ENCODE measurements at places on chromosomes 2 and 18. TPM values are rescaled to one million over a fixed set of nuclear protein-coding genes. Genes with fewer than 3 reads are reported as not detected.

Gene SIX3
- total RNA-seq = 0.21 TPM

Gene ITGAV
- total RNA-seq = 10.5 TPM

Gene FSHR
- not detected for total RNA-seq

Gene DOK6
- total RNA-seq = not detected

Gene XIRP2
- total RNA-seq = not detected

Gene TMEM198
- 1.8 TPM for total RNA-seq

Gene FOXI3
- not detected for total RNA-seq

Gene TXNDC2
- total RNA-seq = not detected

- peaks cover 10% of the 10 kb centered on the region for H3K27me3 ChIP-seq
- H3K4me3 ChIP-seq = no peak overlapping the region
- no peak for DNase-seq
- no peak overlapping the region for H3K27ac ChIP-seq
- peaks cover 18% of the 10 kb centered on the region for H3K4me1 ChIP-seq
Observed at GRCh38 chr2:207319316-207319715, 153.6 kb upstream of the KLF7 start.

- H3K27ac ChIP-seq = no peak overlapping the region
- no peaks in the 10 kb centered on the region for H3K36me3 ChIP-seq
- no peak for DNase-seq
- peaks cover 5% of the 10 kb centered on the region for H3K27me3 ChIP-seq
Observed at GRCh38 chr2:69962986-69963730, 1.7 kb upstream of the ASPRV1 start.

- H3K27ac ChIP-seq = no peak overlapping the region
- no peaks in the 10 kb centered on the region for H3K4me1 ChIP-seq
- no peaks in the 10 kb centered on the region for H3K36me3 ChIP-seq
Observed at GRCh38 chr2:180520206-180520605, 460.2 kb upstream of the UBE2E3 start.

DNA sequence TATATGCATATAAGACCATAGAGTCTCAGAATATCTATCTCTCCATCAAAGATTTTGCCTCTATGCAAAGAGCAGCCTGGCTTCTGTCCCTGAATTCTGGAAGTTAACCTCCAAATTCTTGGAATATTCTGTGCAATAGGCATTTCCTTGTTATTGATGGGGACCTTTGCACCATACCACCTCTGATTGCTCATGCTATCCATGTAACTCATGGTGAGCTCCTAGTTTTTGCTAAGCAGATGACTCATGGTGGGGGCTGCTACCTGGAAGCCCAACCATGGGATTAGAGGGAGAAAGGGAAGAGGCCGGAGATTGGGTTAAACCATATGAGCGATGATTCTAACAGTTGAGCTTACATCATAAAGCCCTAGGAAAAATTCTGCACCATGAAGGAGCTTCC lies 310.2 kb upstream of the FIGN start:
- DNase-seq = no peak
- no peaks in the 10 kb centered on the region for H3K27me3 ChIP-seq
- no peak overlapping the region for H3K27ac ChIP-seq

DNA sequence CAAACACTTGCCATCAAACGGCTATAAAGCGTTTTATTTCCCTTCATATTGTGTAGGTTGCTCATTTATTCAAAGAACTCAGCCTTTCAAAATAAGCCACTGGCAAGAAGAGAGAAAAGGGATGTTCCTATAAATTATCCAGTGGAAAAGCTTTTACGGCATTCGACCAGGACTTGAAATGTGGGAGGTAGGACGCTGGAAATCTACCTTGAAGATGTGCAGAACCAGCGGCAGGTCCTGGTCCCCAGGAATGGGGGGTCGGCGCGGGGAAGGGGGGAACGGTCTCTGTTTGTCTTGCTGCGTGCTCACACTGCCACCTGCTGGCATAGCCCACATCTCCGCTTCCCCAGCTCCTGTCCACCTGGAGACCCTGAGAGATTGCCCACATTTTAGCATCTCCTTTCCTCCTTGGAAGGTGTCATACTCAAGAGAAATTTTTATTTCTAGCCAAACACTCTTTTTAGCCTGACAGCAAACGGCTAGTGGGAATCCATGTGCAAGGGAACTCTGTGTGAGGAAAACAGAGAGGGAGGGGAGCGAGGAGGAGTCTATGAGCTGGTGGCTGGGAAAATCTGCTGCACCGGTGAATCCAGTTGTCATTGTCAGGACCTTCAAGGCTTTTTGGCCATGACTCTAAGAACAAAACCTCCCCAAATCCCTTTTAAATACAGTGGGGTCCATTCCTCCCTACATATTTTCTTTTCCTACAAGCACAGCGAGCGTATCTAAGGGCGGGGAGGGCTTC lies 349.0 kb upstream of the PKDCC start:
- no peak overlapping the region for H3K27ac ChIP-seq
- H3K4me3 ChIP-seq = no peak overlapping the region
- H3K36me3 ChIP-seq = no peaks in the 10 kb centered on the region
- DNase-seq = no peak

DNA sequence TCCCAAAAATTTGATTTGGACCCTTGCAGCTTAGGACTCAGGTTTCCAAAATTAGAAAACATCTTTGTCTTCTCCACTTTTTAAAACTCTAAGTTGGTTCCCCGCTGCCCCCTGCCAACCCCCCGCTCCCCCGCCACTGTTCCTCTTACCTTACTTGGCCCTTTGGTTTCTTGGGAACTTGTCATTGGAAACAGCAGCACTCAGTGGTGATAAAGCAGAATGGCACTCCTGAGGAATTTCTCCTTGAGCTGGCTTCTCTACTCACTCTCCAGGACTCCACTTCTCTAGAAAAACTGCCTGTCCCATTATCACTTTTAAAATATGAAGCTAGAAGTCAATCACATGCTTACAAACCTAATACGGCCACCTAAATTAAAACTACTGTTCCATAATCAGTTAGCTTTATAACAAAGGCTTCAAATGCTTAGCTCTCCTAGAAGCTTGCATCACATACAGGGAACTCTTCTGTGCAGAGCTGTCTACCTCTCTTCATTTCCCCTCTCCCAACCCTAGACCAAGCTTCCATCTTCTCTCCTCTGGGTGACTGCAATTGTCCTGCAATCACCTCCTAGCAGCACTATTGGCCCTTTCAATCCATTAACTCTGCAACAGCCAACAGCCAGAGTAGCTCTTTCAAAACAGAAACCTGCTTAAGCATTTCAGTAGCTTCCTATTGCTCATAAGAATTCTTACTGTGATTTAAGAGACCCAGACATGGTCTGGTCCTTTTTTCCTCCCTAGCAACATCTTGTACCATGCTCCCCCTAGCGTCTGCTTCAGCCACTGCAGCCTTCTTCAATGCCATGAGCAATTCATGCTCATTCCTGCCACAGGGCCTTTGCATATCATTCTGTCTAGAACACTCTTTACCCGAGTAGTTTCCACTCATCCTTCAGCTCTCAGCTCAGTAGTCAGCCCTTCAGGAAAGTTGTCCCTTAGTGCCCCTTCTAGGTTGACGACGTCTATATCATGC lies 15.2 kb upstream of the PLEKHM3 start:
- H3K27me3 ChIP-seq = peaks cover 11% of the 10 kb centered on the region
- no peak overlapping the region for H3K27ac ChIP-seq
- peaks cover 2% of the 10 kb centered on the region for H3K4me1 ChIP-seq
- no peaks in the 10 kb centered on the region for H3K36me3 ChIP-seq
- DNase-seq = peak; percentile 83

GRCh38 chr18:79640875-79641274 lies 38.7 kb upstream of the CTDP1 start:
- H3K4me1 ChIP-seq = peaks cover 3% of the 10 kb centered on the region
- H3K27me3 ChIP-seq = peaks cover 18% of the 10 kb centered on the region
- DNase-seq = no peak
- no peaks in the 10 kb centered on the region for H3K36me3 ChIP-seq
- no peak overlapping the region for H3K4me3 ChIP-seq

GRCh38 chr2:204060841-204061240 lies 124.3 kb downstream of the ICOS start:
- H3K36me3 ChIP-seq = no peaks in the 10 kb centered on the region
- no peak for DNase-seq
- peaks cover 6% of the 10 kb centered on the region for H3K27me3 ChIP-seq
- no peak overlapping the region for H3K4me3 ChIP-seq
- H3K4me1 ChIP-seq = peaks cover 2% of the 10 kb centered on the region
- no peak overlapping the region for H3K27ac ChIP-seq

DNA sequence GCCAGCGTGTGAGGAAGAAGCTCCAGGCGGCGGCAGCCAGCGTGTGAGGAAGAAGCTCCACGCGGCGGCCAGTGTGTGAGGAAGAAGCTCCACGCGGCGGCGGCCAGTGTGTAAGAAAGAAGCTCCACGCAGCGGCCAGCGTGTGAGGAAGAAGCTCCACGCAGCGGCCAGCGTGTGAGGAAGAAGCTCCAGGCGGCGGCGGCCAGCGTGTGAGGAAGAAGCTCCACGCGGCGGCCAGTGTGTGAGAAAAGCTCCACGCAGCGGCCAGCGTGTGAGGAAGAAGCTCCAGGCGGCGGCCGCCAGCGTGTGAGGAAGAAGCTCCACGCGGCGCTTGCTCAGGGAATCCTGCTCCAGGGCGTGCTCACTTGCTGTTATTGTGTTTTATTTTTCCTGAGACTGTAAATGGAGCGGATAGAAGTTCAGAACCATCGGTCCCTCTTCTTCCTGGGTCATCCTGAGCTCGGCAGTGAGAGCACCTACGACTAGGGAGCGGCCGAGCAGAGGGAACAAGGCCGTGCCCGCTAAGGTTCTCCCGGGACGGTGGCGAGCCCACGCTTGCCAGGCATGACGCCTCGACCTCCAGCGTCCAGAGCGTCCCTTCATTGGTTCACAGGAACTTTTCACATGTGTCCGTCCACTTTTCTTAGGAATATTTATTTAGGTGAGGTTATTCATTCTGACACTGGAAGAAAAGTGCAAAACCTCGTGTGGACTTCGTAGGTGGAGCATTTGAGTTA lies 94.2 kb downstream of the TMEM18 start:
- peaks cover 17% of the 10 kb centered on the region for H3K27me3 ChIP-seq
- no peak overlapping the region for H3K4me3 ChIP-seq
- no peaks in the 10 kb centered on the region for H3K36me3 ChIP-seq
- H3K27ac ChIP-seq = no peak overlapping the region
- peak; percentile 1 for DNase-seq

DNA sequence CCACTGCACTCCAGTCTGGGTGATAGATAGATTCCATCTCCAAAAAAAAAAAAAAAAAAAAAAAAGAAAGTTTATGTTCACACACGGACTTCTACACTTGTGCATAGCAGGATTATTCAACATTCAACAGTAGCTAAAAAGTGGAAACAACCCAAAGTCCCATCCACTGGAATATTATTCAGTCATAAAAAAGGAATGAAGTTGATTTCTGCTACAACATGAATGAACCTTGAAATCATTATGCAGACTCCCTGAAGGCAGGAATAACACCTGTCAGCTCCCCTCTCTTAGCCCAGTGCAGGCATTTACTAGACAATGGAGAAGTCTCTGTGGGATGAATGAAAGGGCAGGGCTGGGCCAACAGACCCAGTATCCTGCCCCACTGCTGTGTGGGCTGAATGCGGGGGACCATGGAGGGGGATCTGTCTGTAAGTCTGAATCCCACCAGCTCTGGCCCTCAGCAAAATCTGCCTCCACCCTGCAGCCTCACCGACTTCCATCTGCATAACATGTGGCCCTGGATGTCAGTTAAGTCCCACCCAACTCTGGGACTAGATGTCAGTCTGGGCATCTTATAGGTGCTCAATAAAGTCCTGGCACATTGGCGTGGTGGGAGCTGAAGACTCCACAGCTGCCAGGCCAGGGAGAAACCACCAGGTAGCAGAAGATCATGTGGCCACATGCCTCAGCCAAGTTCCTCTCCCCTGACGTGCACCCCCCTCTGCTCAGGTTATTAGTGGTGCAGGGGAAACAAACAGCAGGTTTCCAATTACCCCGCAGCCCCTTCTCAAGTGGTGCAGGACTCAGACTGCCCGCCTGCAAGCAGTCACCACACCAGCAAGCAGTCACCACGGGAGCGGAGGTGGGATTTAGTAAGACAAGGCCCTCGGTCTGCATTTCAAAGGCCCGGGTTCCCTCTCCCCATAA lies 8.9 kb downstream of the ZFP36L2 start:
- no peaks in the 10 kb centered on the region for H3K27me3 ChIP-seq
- H3K36me3 ChIP-seq = peaks cover 16% of the 10 kb centered on the region
- no peak overlapping the region for H3K4me3 ChIP-seq
- H3K4me1 ChIP-seq = peaks cover 46% of the 10 kb centered on the region
- no peak for DNase-seq
- peak overlapping the region; percentile 93 for H3K27ac ChIP-seq

GRCh38 chr18:35619464-35619863 lies 37.9 kb downstream of the GALNT1 start:
- H3K4me3 ChIP-seq = no peak overlapping the region
- no peaks in the 10 kb centered on the region for H3K27me3 ChIP-seq

DNA sequence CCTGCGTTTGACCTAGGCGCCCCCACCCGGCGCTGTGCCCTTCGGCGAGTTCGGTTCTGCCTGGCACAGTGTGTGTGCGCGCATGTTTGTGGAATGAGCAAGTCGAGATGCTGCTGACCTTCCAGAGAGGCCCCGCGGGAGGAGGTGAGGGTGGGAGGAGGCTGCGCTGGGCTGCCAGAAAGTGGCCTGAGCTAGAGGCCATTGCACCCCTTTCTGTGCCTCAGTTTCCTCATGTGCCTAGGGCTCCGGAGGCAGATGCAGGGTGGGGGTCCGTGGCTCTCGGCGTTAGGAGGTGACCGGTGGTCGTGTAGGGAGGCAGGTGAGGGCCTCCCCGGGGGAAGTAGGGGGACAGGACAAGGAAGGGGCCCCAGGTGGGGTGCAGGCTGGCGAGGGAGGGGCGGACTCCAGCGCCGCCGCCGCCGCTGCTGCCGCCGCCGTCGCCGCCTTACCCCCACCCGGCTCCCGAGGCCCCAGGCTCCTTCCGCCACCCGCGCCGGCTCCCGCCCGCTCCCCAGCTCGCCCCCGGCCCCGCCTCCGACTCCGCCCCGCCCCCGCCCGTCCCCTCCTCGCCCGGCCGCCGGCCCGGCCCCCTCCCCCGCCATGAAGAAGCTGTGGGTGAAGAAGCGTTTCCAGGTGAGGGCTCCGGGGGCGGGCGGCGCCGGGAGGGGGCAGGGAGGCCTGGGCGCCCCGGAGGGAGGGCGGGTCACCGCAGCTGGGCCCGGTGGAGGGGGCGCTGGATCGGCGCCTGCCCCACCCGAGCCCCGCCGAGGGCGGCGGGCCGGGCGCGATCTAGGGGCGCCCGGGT lies 7.0 kb downstream of the SPEG start:
- no peak overlapping the region for H3K27ac ChIP-seq
- peaks cover 30% of the 10 kb centered on the region for H3K27me3 ChIP-seq
- H3K4me3 ChIP-seq = peak overlapping the region; percentile 13
- no peak for DNase-seq

- H3K27me3 ChIP-seq = no peaks in the 10 kb centered on the region
- H3K27ac ChIP-seq = no peak overlapping the region
- peak; percentile 36 for DNase-seq
- H3K4me3 ChIP-seq = no peak overlapping the region
- peaks cover 19% of the 10 kb centered on the region for H3K36me3 ChIP-seq
Observed at GRCh38 chr2:218039171-218039570, 29.9 kb upstream of the RUFY4 start.

DNA sequence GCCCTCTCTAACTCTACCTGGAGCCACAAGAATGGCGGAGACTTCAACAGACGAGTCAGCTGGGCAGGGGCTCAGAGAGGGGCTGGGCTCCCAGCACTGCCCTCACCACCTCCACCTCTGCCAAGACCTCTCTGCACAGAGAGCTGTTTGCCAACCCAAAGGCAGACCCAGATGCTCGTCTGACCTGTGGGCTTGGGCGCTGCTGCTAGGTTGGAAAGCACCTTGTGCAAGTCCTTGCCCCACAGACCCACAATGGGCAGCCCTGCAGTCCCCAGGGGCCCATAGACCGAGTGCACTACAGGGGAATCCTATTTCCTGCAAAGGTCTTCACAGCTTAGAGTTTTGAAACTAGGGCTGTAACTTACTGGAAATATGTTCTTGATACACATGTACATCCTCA lies 13.3 kb downstream of the ACKR3 start:
- H3K36me3 ChIP-seq = peaks cover 2% of the 10 kb centered on the region
- H3K4me3 ChIP-seq = no peak overlapping the region
- H3K27ac ChIP-seq = no peak overlapping the region
- no peaks in the 10 kb centered on the region for H3K27me3 ChIP-seq
- H3K4me1 ChIP-seq = no peaks in the 10 kb centered on the region
- no peak for DNase-seq

All from activated CD8-positive, alpha-beta memory T cell treated with anti-CD3 and anti-CD28 coated beads, Interleukin-2, amount 10 ng/mL, durations not matched to agents 7 days and 5 days (primary cell).